ENCODE measurements at places on chromosomes 5 and 9.

DNA sequence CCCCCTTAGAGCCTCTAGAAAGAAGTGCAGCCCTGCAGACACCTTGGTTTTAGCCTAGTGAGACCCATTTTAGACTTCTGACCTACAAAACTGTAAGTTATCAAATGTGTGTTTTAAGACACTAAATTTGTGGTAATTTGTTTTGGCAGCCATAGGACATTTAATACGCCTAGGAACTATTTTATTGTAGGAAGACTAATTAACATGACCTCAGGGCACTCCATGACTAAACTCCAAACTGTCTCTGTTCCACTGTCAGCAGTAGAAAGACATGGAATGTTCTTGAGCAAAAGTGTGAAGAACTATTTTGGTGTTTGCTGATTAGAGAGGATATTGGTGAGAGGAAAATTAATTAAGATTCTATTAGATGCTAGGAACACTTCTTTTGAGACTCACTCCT lies 4.1 kb upstream of the APC start:
- no peak for DNase-seq

DNA sequence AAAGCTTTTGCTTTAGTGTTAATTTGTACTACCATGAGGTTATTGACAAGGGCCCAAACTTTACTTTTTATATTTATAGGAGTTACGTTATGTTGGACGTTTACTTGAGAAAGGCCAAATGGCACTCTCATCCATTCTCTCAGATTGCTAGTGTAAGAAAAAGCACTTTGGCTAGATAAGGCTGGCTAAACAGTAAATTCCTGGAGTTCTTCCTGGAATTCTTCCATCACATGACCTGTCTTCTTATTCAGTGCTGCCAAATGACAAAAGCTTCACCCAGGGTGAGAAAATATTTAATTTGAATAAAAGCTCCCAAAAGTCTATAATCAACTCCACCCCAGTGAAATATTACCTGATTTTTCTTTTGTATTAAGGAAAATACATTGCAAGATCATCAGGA lies 1568.9 kb upstream of the ACO1 start:
- no peak for DNase-seq

DNA sequence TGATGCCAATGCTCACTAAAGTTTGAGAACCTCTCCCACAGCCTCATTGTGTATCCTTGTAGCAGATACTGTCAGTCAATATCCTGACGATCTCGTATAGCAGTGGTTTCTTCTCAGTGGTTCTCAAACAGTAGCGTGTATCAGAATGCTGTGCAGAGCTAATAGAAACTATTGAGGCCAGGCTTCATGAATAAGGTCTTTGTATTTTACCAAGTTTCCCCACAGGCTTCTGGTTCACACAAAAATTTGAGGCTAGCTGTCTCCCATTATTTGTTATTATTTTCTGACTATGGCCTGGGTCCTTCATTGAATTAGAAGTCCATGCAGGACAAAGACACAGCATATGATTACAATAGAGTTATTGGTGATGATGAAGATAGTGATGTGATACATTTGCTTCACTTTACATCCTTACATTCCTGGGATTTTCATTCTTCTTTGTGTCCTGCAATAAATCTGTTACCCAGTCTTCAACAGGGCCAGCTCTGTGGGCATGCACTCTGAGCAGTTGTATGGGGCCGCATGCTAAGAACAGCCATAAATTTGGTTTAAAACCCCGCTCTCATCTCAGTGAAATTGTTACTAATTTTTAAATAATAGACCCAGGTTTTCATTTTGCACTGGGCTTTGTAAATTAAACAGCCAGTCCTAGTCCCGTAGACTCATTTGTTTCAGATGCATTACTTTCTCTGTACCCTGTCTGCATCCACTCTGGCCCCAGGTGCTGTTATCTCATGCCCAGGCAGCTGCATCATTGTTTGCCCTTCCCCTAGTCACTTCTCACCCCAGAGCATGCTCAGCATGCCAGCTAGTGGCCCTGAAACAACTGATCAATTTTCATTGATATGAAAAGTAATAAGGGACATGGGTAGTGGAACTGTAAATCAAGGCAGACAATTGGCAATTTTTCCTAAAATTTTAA lies 199.9 kb upstream of the PIK3R1 start:
- no peak for DNase-seq

DNA sequence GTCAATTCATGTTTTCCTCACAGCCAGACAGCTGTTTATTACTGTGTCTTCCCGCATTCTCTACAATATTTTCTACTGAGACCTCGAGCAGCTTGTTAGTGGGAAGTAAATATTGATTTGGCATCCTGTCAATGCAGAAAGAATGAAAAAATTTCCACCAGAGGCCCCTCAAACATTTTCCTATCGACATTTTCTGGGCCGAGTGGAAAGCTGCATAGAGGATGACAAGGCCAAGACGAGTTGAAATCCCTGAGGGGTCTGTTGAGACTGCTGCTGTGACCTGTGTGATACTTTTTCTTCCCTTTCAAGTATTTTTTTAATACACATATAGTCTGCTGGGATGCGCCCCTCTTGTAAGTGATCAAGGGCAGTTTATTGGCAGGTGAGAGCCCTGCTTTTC lies 91.4 kb upstream of the SH3GL2 start:
- no peak for DNase-seq

GRCh38 chr5:132424167-132424880 lies 54.8 kb downstream of the SLC22A5 start:
- no peak for DNase-seq

DNA sequence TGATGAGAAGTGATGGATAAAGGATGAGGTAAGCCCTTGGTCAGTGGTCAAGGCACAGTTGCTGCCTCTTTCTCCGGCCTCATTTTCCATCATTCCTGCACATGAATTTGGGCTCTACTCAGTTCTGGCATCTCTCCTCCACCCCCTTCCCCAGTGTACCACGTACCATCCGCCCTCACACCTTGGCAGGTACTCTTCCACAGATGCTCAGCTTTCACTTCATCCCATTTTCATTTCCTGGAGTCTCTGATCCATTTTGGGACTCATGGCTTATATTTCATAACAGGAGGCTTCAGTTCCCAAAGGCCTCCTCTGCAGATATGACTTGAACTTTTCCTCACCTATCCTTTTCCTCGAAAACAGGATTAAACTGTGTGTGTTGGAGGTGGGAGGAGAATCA lies 326.7 kb downstream of the ASTN2 start:
- DNase-seq: no peak

- no peak for DNase-seq
Observed at GRCh38 chr5:72711351-72711750, 105.1 kb upstream of the TNPO1 start.

GRCh38 chr5:134975843-134976242 lies 8.1 kb downstream of the CATSPER3 start:
- DNase-seq: no peak

GRCh38 chr9:116420993-116421538 lies 266.0 kb upstream of the TRIM32 start:
- DNase-seq: no peak

- DNase-seq: no peak
Observed at GRCh38 chr5:123460296-123460729, 37.1 kb upstream of the CEP120 start.

GRCh38 chr5:133193794-133194193 lies 142.0 kb downstream of the HSPA4 start:
- DNase-seq: no peak

DNA sequence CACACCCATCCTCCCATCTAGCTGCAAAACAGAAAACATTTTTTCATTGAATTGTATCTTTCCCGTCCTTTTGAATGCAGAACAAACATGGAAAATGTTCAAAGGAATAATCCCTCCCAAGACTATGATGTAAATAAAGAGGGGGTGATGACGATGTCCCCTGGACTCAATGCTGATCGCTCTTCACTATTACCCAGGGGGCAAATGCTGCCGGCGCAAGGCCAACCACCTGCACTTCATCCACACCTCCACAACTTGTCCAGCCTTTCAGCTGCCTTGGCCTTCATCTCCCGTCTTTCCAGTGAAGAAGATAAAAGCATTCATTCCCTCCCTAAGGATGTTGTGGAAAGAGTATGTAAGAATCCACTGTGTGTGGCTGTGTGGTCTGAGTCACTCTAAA lies 240.3 kb downstream of the AGTPBP1 start:
- DNase-seq: no peak

GRCh38 chr9:73357607-73358006 lies 205.9 kb downstream of the ANXA1 start:
- no peak for DNase-seq

DNA sequence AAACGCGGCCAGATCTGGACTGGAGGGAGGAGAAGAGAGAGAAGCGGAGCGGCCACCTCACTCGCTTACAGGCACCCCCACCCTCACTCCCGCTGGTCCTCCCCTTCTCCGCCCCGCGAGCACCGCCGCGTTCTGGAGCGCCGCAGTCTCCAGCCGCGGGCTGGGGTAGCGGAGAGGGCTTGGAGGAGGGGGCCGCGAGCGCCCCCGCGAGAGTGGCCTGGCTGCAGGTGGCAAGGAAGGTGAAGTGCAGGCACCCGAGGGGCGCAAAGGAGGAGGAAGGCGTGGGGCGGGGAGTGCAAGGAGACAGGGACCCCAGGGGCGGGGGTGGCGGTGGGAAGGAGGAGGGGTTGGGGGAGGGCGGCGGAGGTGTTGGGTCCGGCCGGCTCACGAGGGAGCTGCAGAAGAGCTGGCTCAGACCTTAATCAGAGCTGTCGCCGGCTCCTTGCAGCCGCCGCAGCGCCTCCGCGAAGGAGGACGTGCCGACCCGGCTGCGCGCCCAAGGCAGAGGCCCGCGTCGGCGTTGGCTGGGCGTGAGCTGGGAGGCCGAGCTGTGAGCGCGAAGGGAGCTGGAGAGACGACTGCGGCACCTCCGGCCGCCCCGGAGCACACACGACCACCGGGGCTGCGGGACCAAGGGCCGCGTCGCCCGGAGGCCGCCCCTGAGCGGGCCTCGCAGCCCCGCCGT lies at the start of gene DMRT3:
Gene DMRT3, plus strand, starts transcription at position 398 of the 685 bp plus-strand sequence. CDS start 347 bp downstream, outside the sequence.
- DNase-seq: no peak

- DNase-seq: no peak
Observed at GRCh38 chr9:132018957-132019405, 60.7 kb downstream of the MED27 start.

DNA sequence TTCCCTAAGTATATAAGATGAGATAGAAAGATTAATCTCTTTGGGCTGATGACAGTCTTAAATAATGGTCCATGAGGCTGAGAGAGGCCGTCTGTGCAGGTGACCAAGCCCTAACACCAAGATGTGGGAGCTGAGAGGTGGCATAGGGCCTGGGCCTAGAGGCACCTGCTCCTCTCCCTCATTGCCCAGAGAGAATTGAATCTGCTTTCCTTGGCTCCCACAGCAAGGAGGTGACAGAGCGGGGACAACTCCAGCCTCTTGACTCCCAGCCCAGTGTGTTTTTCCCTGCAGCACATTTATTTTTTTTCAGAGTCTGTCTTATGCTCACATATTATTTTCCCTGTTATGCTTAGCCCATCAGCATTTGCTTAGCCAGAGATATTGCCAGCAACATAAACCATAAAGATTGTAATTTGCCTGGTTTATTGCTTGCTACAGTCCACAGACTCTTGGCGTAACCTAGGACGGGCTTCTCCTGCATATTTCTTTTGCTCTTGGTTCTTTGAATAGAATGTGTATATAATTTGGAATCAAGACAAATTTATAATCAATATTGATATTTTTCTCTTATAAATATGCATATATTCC lies 105.6 kb downstream of the NTRK2 start:
- no peak for DNase-seq

DNA sequence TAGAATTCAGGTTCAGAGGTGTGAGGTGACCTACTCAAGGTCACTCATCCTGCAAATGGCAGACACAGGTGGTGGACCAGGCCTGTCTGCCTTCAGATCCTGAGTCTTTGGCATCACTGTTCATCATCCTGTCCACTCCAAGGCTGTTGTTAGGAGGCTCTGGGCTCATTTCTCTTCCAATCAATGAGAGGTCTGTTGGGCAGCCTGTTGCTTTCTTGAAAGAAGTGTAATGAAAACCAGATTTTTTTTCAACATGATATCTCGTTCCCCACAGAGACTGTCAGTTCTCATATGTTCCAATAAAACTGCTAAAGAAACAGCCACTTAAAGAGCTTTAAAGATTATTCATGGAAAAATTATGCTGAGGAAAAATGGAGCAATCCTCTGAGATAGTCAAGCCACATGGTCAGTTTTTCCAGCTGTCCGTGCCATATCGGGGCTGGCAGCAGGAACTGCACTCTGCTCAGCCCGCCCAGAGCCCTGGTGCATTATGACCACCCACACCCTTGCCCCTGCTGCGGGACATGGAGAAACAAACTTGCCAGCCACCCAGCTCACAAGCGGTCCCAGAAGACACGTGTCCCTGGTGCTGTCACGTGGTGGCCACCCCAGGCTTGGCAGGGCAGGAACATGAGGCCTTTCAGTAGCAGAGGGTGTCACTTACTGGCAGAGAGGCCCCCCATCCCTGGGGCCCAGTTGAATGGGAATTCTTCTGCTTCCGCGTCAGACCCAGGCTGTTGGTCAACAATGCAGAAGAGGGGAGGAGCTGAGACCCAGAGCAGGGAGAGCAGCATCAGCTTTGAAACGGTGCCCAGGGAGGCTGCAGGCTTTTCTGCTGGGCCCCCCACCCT lies 63.7 kb upstream of the ANGPTL2 start:
- DNase-seq: no peak

- no peak for DNase-seq
Observed at GRCh38 chr5:73534011-73534644, 31.3 kb downstream of the ANKRA2 start.

DNA sequence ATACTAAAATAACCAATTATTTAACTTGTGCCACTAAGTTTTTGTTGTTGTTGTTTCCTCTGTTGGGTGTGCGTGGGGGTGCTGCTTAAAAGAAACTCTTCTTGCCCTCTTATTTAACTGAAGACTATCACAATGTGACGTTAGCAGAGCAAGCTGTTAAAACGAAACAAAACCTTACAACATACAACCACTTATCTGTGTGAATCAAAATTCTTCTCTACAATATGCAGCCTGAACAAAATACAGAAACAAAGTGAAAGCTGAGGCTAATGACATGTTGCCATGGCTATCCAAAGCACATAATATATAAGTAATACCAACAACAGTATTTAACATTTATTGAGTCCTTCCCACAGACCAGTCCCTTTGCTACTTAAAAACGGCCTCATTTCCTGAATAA lies 291.0 kb downstream of the FBXL17 start:
- DNase-seq: no peak
